ENCODE measurements at places on chromosomes 3 and 15.

- DNase-seq, result no peak
Measured at GRCh38 chr3:191303596-191303995, 25.6 kb upstream of the CCDC50 start.

DNA sequence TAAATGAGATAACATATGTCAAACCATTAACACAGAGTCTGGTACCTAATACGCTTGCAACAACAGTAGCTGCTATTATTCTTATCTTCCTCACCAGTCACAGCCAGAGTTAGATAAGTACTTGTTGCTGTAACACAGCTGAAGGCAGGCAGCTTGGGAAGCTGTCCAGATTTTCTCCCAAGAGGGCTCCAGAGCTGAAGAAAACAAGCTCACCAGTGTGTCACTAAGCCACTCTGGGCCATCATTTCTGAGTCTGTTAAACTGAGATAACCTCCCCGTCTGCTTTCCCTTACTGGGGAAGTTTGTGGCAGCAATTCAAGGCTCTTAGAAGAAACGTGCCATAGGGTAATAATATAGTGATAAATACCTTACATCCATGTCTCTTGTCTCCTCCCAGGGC lies 226.3 kb downstream of the TAFA4 start:
- DNase-seq, result no peak

GRCh38 chr3:161474741-161475140 lies 21.9 kb upstream of the OTOL1 start:
- no peak for DNase-seq

- DNase-seq, result no peak
Measured at GRCh38 chr15:59200560-59200959, 6.1 kb upstream of the LDHAL6B start.

DNA sequence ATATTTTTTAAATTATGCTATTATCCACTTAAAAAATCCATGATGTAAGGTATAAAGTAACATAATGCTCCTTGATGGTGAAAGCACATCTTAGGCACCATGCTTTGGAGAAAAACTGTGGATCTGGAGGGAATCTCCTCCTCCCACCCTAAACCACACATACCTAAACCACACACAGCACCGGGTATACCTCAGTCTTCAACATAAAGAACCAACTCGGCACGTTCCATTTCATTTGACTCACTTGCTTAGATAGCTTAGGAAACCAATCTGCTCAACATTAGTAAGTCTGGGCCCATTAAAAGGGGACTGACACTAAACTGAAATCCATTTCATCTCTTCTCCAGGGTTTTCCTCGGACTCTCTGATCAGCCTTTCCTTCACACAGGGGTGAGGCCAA lies 945.7 kb upstream of the CFAP20DC start:
- DNase-seq, result no peak

DNA sequence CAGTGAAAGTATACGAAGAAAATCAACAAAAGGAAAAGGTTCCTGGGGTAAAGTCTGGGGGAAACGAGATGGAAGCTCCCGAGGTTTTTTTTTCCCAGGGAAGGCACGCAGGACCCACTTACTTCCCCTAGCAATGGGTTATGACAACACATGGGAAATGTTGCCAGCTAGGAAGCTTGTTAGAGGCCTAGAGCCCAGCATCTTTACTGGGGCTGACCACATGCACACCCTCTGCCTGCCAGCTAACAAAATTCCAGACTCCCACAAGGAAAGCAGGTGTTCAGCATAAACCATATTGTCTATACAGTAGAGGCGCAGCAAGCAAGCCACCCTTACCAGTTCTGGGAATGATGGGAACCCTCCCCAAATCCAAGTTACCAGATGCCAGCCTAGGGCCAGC lies 258.8 kb upstream of the NR2E3 start:
- DNase-seq, result no peak

DNA sequence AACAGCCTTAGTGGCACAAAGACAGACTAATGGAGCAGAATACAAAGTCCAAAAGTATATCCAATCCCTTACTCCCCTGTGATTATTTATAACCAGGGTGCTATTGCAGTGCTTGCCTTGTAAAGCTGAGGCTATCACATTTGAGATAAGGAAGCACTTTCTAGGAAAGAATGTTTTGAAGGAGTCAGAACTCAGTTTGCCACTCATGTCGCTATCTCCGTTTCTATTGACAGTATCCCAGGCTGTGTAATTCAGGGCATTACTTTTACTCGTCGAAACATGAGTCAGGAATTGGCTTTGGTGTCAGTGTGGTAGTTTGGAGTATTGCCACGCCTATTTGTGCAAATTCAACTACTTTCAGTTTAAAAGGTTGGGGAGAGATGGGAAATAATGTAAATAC lies 78.4 kb downstream of the FBXL2 start:
- DNase-seq, result peak; percentile 50

DNA sequence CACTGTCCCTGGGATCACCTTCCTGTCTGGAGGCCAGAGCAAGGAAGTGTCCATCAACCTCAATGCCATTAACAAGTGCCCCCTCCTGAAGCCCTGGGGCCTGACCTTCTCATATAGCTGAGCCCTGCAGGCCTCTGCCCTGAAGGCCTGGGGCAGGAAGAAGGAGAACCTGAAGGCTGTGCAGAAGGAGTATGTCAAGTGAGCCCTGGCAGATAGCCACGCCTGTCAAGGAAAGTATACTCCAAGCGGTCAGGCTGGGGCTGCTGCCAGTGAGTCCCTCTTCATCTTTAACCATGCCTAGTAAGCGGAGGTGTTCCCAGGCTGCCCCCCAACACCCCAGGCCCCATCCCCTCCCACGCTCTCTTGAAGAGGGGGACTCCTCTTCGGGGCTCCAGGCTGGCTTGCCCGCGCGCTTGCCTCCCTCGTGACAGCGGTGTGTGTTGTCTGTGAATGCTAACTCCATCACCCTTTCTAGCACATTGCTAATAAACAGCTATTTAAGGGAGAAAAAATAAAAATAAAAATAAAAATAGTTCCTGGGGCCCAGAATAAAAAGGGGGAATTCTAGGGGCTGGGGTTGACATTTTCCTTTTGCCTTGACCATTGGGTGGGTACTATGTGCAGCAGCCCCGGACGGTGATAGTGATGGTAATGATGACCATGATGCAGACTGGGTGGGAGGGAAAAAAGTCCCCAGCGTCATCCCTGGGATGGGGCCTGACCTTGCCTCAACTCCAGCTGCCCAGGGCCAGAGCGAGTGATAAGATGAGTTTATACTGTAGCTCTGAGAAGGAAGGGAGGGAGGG lies 3.3 kb upstream of the ALAS1 start:
- DNase-seq, result no peak

- DNase-seq, result no peak
Measured at GRCh38 chr3:171237009-171237385, 210.5 kb upstream of the SLC2A2 start.

DNA sequence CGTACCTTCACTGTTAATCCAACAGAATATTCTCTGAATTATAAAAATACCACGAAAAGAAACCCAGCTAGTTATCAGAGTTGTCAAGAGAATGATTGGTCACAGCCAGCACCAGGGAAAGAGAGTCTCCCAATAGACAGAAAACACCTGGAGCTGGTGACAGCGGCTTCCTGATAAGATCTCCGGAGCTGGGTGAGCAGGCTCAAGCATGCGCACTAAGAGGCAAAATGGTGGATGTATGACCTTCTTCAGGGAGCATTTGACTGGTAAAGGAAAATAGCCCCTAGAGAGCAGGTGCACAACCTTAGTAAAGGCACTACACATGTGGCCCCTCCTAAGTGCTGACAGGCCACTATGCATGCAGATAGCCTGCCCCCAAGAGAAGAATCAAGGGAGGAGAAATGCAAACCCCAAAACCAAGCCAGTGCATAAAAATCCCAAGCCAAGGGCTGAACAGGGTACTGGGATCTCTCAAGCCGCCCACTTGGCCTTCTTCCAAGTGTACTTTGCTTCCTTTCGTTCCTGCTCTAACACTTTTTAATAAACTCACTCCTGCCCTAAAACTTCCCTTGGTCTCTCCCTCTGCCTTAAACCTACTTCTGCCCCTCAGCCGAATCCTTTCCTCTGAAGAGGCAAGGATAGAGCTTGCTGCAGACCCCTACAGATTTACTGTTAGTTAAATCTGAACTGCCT lies 93.2 kb downstream of the UACA start:
- DNase-seq, result no peak

DNA sequence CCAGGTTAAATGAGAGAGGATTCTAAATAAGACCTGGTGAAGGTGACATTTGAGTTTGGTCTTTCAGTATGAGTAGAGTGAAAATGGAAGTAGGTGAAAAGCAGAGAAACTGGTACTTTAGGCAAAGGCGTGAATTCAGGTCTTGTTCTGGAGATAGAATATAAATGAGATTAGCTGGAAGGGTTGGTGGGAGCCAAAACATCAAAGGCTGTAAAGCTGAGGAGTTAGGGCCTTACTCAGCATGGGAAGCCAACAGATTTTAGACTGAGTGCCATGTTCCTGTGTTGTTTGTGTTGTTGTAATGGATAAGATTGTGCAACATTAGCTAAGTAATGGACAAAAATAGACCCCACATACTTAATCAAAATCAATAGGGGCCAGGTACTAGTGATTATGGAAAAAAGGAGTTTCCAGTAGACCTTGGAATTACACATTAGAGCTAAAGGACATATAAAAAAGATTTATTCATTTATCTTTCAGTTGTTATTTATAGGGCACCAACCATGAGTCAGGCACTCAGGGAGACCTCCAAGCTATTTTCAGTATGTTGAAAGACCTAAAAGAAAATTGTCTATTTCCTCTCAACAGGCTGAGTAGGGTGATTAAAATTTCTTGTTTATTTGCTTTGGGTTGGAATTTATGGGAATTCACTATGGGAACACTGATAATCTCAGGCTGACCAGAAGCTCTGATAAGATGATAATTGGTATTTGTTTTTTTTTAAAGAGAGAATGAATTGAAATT lies 20.8 kb downstream of the ARL14 start:
- no peak for DNase-seq

DNA sequence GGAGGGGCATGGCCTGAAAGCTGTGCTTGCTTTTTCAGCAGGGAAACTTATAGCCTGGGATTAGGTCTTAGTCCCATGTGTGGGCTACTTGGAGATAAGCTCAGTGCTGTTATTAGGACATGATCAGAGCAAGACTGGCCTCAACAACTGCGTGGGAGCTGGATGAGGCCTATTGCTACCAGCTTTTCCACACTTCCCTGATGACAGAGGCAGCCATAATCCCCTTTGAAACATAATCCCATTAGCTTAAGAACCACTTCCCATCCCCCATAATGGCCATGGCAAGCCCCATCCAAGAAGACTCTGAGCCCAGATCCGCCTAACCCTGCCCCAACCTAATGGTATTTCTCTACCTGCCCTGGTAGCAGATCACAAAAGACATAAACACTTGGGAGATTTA lies 26.6 kb upstream of the GK5 start:
- no peak for DNase-seq

DNA sequence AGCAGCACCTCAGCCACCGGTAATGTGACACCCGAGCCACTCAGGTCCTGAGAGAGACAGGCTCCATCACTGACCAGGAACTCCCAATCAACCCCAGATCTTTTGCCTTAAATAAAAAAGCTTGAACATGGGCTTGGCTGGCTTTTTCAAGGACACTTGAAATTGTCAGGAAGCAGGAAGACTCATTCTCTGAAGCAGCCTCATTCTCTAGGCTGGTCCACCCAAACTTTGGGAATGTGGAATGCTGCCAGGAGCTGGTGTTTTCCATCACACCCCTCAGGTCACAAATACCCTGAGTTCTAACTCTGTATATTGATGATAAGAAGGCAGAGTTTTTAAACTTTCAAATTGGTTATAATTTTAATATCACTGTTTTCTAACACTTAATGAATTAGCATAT lies 17.0 kb downstream of the CXCR6 start:
- DNase-seq, result no peak

- no peak for DNase-seq
Measured at GRCh38 chr3:48503401-48504050, 448 bp downstream of the SHISA5 start.

DNA sequence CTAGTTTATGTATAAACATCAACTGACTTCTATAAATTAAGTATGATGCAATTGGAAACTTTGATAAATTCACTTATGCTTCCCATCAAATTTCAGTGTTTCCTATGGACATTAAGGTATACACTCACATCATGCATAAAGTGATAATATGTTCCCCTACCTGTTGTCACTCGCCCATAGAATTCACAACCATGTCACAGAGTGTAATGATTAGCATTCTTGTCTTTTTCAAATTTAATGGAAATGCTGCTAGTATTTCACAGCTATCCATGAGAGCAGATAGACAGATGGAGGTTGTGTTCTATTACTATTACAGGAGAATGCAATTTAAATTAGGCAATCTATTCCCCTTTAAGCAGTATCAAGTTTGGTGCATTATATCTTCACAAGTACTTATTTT lies 984 bp downstream of the PLSCR4 start:
- DNase-seq, result no peak

DNA sequence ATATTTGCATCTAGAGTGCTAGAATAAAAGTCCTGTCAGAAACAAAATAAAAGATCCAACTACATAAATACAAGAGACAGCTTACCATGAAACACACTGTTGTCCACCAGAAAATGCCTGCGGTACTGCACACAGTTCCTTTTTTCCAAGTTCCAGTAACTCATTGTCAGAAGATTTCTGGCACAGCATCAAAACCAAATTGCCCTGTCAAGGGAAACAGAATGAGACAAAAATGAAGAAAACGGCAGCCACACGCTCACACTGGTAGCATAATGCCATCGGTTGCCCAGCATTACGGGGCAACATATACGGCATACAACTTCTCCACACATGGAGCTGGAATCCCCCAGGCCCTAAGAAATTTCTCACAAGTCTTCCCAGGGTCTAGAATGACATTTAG lies 40.8 kb downstream of the PLCH1 start:
- DNase-seq, result no peak

Data from NCI-H2029 treated with DMSO at 0.1 percent for 48 hours (cell line).